ENCODE measurements at places on chromosomes 12 and 14.

- DNase-seq: peak; percentile 62
Measured at GRCh38 chr14:32073537-32074189, 3.4 kb upstream of the ARHGAP5 start.

GRCh38 chr12:57939291-57939690 is 2.1 kb upstream of the ATP23 start:
- no peak for DNase-seq

- DNase-seq: no peak
Measured at GRCh38 chr12:120079411-120080400, 36.8 kb downstream of the RAB35 start.

DNA sequence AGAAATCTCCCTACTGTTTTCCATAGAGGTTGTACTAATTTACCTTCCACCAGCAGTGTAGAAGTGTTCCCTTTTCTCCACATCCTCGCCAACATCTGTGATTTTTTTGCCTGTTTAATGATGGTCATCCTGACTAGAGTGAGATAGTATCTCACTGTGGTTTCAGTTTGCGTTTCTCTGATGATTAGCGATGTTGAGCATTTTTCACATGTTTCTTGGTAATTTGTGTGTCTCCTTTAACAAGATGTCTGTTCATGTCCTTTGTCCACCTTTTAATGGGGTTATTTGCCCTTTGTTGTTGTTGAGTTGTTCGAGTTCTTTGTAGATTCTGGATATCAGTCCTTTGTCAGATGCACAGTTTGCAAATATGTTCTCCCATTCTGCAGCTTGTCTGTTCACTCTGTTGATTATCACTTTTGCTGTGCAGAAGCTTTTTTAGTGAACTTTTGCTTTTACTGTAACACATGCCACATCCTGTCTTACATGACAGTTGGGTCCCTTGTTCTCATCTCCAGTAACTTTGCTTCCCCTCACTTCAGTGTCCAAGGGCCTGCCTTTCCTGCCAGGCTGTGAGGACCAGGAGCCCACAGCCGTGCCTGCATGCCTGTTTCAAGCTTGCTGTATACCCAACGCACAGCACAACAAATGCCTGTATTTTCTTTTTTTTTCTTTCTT is 64.9 kb downstream of the SPRING1 start:
- DNase-seq: no peak

DNA sequence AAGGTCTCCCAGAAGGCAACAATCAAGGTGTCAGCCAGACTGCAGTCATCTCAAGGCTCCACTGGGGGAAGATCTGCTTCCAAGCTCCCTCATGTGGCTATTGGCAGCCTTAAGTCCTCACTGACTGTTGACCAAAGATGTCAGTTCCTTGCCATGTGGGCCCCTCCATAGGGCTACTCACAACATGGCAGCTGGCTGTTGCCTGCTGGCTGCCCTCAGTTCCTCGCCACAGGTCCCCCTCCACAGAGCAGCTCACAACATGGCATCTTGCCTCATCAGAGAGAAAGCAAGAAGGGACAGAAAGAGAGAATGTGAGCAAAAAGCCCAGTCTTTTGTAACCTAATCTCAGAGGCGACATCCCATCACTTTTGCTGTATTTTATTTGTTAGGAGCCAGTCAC is 34.4 kb upstream of the EGLN3 start:
- no peak for DNase-seq

GRCh38 chr12:132554845-132555630 is 55.3 kb downstream of the LRCOL1 start:
- DNase-seq: no peak

GRCh38 chr14:68521961-68522509 is 270.8 kb downstream of the ZFP36L1 start:
- DNase-seq: no peak

GRCh38 chr14:43369710-43370564 is 1137.1 kb downstream of the FSCB start:
- no peak for DNase-seq

DNA sequence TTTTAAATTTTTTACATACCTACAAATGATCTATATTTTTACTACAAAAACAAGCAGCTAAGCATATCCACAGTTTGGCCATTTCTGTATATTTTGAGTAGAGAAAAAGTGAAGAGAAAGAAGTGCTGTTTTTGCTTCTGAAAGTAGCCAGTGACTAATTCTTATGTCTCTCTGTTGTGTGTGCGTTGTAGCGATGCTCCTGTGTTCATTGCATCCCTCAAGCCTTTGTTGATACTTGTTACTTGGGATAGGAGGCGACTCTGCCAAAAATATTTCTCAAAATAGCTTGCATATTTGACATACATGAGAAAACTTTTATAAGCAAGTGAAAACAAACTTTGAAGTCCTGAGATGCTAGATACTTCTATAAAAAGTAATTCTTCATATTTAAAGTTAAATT is 714.1 kb downstream of the FSCB start:
- DNase-seq: no peak

GRCh38 chr12:11524446-11524845 is 125.0 kb upstream of the ETV6 start:
- no peak for DNase-seq

- no peak for DNase-seq
Measured at GRCh38 chr12:98948343-98948949, 303.4 kb downstream of the APAF1 start.

GRCh38 chr12:22034709-22035506 is 11.1 kb upstream of the CMAS start:
- no peak for DNase-seq

DNA sequence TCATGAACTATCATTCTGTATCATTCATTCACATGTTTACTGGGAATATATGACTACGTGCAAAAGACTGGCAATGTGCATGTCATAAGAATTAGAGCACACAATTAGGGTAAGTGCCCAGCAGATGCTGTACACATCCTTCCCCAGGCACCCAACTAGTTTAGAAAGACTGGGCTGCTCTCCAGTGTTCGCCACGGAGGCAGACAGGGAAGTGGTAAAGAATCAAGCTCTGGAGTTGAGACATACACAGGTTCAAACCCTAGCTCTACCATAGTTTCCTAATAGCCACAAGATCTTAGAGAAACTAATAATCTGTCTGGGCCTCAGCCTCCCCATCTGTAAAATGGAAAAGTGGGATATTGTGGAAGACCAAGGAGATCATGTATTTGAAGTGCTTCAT is 6.8 kb downstream of the TMCC3 start:
- no peak for DNase-seq

GRCh38 chr14:43341921-43342320 is 1165.2 kb downstream of the FSCB start:
- no peak for DNase-seq

GRCh38 chr12:121217761-121218160 is 7.8 kb downstream of the P2RX4 start:
- DNase-seq: no peak

GRCh38 chr14:31068235-31068634 is 42.1 kb upstream of the STRN3 start:
- no peak for DNase-seq

DNA sequence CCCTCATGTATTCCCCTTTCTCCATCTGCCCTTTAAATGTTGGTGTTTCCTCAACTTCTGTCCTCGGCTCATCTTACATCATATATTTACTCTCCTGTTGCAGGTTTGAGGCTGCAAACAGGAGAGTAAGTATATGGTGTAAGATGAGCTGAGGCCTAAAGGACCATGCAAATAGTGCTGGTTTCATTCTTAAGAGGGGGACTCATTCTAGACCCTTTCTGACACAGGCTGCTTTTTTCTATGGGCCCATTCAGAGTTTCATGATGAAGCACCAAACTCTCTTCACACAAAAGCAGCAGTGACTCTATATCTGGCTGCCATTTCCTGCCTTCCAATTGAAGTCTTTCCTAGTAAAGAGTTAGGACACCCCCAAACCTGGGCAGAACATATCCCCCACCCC is 218.5 kb downstream of the PHLDA1 start:
- no peak for DNase-seq

- DNase-seq: no peak
Measured at GRCh38 chr14:54374117-54374884, 22.5 kb upstream of the CDKN3 start.

- no peak for DNase-seq
Measured at GRCh38 chr12:42564996-42565395, 24.6 kb downstream of the PRICKLE1 start.

GRCh38 chr14:105087308-105087962 is 22.2 kb upstream of the GPR132 start:
- DNase-seq: no peak

DNA sequence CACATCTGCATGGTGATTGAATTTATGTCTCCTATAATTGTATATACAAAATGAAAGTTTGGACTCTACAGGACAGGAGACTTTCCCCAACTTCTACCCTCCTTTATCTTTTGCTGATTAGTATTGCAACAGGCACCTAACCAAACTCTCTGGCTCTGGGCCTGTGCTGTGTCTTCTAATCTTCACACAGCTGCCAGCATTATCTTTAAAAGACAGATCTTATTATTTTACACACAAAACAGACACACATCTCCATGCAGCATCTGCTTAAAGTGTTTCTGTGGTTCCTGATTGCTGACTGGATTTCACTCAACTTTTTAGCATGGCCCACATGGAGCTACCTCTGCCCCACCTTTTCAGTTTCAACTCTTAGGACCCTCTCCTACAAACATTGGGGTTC is 154.9 kb upstream of the PELI2 start:
- no peak for DNase-seq

DNA sequence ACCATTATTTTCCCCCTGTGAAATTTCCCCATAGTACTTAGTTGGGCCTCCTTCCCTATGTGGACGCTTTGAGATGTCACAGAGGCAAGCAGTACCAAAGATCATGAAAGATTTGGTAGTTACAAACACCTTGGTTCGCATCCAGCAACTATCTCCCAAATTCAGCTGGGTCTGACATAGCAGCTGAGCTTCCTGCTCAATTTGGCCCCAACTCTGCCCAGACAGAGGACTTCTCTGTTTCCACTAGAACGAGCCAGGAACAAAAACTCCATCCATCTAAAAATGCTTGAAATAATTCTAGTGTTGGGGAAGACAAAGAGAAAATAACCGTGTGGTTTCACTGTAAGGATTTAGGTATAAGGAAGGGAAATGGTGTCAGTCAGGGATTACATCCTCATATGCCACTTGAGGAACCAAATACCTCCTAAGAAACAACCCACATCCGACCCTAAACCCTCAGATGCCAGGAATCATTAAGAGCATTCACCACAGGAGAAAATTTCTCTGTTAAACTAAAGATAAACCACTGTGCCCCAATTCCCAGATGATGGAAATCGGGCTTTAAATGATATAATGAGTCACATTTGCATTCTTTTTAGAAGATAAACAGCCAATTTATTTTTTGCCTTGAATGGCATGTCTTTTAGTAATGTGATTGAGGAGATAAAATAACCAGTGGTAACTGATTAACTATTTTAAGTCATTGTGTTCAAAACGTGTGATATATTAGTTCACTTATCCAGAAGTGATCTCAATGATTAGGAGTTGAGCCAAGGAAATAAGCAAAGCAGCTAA is 103.7 kb upstream of the IFNG-AS1 start:
- DNase-seq: no peak

DNA sequence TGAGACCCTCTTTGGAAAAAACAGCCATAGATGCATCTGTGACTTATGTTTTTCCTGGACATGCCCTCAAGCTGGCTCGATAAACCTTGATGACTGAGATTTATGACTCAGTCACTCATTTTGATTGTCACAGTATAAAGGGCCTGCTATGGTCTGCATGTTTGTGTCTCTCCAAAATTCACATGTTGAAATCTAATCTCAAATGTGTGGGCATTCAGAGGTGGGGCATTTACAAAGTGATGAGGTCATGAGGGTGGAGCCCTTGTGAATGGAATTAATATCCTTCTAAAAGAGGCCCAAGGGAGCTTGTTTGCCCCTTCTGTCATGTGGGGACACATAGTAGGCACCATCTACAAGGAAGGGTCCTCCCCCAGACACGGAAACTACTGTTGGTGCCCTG is 372.9 kb downstream of the APAF1 start:
- DNase-seq: no peak

GRCh38 chr14:85243321-85243720 is 286.6 kb upstream of the FLRT2 start:
- DNase-seq: no peak

DNA sequence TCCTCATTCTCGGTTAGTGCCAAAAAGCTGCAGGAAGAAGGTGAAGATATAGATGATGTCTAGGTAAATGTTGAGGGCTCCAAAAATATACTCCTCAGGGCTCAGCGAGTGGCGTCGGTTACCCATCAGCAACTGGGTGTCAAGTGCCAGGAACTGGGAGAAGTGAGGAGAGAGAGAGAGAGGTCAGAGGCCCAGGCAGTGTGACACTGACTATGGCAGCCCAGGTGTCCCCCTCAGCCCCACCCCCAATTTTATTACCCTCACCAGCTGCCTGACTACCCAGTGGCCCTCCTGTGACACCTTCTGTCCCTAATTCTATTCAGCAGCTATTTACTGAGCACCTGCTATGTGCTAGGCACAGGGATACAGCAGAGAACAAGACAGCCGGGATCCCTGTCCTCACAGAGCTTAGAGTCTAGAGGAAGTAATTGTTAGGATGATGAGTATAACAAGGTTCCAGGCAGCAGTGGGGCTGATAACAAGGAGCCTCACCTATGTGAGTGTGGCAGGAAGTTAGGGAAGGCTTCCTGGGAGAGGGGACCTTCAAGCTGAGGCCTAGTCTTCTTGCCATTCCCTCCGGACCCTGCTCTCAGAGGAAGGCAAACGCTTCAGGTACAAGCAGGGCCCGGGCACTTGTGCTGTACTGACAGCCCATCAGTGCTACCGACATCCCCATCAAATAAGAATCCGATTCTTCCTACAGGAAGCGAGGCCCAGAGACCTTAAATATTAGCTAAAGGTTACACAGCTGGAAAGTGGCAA is 27.8 kb upstream of the BCDIN3D start:
- no peak for DNase-seq

DNA sequence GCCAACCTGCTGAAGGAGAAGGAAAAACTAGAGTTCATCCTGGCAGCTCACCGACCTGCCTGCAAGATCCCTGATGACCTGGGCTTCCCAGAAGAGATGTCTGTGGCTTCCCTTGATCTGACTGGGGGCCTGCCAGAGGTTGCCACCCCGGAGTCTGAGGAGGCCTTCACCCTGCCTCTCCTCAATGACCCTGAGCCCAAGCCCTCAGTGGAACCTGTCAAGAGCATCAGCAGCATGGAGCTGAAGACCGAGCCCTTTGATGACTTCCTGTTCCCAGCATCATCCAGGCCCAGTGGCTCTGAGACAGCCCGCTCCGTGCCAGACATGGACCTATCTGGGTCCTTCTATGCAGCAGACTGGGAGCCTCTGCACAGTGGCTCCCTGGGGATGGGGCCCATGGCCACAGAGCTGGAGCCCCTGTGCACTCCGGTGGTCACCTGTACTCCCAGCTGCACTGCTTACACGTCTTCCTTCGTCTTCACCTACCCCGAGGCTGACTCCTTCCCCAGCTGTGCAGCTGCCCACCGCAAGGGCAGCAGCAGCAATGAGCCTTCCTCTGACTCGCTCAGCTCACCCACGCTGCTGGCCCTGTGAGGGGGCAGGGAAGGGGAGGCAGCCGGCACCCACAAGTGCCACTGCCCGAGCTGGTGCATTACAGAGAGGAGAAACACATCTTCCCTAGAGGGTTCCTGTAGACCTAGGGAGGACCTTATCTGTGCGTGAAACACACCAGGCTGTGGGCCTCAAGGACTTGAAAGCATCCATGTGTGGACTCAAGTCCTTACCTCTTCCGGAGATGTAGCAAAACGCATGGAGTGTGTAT is 2.4 kb downstream of the FOS start:
- DNase-seq: no peak

- no peak for DNase-seq
Measured at GRCh38 chr14:67170660-67171059, 18.6 kb upstream of the GARIN2 start.

GRCh38 chr12:115756804-115757203 is 520.7 kb downstream of the MED13L start:
- DNase-seq: no peak

All from neuronal stem cell (in vitro differentiated cells).